ENCODE measurements at places on chromosomes 16 and 17.
A peak's percentile ranks its signal among the peaks of the same experiment; 100 is the strongest.

GRCh38 chr16:11205754-11206581 lies 50.0 kb downstream of the SOCS1 start:
- no peak for DNase-seq

- DNase-seq: no peak
Observed at GRCh38 chr17:75288770-75289114, 491 bp downstream of the SLC25A19 start.

GRCh38 chr17:48564188-48565021 lies 13.7 kb downstream of the HOXB4 start:
- DNase-seq: no peak

GRCh38 chr17:8080208-8080798 lies 7.2 kb downstream of the ALOX12B start:
- no peak for DNase-seq

GRCh38 chr16:53068423-53068833 lies 13.6 kb downstream of the CHD9 start:
- DNase-seq: no peak

- DNase-seq: peak; percentile 15
Observed at GRCh38 chr16:49483251-49483650, 109.6 kb downstream of the C16orf78 start.

DNA sequence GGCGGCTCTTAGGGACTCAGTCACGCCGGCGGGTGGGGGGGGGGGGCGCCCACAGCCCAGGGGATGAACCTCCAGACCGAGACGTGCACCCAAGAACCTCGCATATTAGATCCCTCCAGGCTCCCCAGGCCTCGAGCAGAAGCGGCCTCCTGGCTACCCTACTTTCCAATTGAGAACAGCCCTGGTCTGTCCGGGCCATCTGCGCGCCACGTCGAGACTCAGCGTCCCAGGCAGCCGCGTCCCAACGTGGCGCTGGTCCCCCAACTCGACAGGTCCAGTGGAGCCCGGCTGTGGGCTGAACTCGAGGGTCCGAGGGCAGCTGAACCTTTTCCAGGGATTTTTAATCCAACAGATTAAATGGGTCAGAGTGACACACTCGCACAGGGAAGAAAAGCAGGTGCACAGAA lies 2.3 kb upstream of the IRX3 start:
- no peak for DNase-seq

- DNase-seq: no peak
Observed at GRCh38 chr17:80359422-80360110, 55.4 kb upstream of the ENDOV start.

GRCh38 chr16:86740906-86741799 lies 162.8 kb downstream of the FOXL1 start:
- DNase-seq: no peak

DNA sequence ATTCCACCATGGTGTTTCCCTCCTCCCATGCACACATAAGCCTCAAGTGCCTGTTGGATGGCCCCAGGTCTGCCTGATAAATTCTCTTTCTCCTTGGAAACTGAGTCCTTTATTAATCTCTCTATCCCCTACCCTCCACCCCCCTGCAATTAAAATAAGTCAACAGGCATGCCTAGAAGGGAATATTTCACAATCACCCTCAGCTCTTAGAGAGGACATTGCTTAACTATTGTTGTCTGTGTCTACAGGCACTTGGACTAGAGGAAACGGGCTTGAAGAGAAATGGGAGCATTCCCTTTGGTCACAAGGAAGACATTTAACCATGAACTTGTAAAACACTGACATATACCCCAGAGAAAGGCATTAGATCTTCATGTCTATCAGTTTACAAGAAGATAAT lies 39.5 kb downstream of the RCVRN start:
- DNase-seq: no peak

- no peak for DNase-seq
Observed at GRCh38 chr17:76953946-76954345, 85.7 kb downstream of the MGAT5B start.

DNA sequence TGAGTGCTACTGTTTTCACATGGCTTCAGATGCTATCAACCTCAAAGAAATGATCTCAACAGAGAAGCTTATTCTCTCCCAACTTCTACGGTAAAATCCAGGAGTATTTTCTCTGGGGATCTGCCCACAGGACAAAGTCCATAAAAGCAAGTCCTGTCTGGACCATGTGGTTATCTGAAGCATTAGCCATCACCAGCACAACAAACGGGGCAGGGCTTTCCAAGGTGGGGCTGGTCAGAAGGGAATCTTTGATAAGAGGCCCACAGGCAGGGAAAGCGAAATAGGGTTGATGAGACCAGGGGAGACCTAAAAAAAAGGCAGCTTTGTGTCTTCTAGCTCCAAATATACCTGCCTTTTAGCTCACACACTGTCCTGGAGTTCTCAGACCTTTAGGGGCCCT lies 38.7 kb upstream of the CACNG3 start:
- DNase-seq: no peak

GRCh38 chr17:47701608-47702007 lies 7.6 kb downstream of the TBKBP1 start:
- no peak for DNase-seq

GRCh38 chr16:88461331-88462269 lies 8.5 kb downstream of the ZFPM1 start:
- no peak for DNase-seq

DNA sequence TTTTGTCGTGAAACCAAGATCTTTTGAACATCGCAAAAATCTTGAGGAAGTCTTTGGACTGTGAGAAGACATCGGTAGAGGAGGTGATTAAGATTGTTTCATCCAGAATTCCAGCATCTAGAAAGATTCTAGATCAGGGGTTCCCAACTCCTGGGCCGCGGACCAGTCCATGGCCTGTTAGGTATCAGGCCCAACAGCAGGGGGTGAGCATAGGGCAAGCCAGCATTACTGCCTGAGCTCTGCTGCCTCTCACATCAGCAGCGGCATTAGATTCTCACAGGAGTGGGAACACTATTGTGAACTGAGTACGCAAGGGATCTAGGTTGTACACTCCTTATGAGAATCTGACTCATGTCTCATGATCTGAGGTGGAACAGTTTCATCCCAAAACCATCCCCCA lies 600.6 kb upstream of the CDH11 start:
- no peak for DNase-seq

- peak; percentile 86 for DNase-seq
Observed at GRCh38 chr17:9575381-9576101, at the start of gene STX8. TSS of gene STX8 (minus strand) at chr17:9575820. CDS start at chr17:9575808, 12 bp downstream.

DNA sequence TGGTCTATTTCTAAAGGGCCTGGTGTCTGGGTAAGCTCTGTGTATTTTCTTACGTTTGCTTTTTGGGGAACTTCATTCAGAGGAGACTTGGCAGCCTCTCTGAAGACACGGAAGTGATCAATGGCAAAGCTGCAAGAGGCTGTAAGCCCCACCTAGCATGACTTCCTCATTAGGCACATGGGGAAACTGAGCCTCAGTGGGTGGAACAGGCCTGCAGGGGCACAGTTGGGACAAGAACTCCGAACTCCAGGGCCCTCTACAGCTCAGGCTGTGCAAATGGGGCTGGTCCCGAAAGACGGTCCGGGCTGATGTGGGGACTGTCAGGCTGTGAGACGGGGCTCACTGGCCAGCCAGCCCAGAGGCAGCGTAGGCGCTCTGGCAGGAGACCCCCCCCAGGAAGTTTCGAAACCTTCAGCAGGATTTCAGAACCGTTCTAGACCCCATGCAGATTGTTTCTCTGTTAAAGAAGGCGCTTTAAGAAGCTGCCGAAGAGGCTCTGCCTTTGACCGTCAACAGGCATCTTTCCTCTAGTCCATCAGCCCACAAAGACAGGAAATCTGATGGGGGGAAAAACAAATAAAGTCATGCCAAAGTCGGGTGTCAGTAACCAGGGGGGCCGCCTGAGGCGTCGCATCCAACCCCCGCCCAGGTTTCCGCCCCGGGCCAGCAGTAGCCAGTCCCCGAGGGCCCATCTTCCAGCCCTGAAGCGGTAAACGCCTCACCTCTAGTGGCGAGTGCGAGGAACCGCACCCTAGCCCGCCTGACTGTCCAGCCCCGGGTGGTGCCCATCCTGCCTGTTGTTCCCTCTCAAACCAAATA lies 79.8 kb upstream of the TBC1D3K start:
- DNase-seq: peak; percentile 71

DNA sequence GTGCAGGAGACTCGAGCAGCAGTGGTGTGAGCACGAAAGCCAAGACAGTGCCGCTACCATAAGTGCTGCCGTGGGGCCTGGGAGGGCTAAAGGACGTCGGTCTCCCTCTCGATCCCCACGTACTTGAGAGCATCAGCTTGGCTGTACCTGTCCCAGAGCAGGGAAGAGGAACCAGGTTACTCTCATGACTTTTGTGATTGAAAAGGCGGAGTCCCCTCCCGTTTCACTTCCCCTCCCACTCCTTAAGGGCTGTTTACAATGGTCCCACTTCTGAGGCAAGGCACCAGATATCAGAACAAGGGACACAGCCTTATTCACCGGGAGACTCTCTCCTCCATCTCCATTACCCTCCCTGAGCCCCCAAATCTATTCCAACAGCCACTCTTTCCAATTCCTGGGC lies 20.1 kb downstream of the CNTNAP1 start:
- DNase-seq: no peak

Measured in activated CD4-positive, CD25-positive, alpha-beta regulatory T cell treated with anti-CD3 and anti-CD28 coated beads, Interleukin-2, amount 50 U/mL, for 72 hours (primary cell).